SK-MEL-5 (cell line): ENCODE measurements at places on chromosomes 2 and 18. TPM values are rescaled to one million over a fixed set of nuclear protein-coding genes. Genes with fewer than 3 reads are reported as not detected.
A peak's percentile ranks its signal among the peaks of the same experiment; 100 is the strongest.

DNA sequence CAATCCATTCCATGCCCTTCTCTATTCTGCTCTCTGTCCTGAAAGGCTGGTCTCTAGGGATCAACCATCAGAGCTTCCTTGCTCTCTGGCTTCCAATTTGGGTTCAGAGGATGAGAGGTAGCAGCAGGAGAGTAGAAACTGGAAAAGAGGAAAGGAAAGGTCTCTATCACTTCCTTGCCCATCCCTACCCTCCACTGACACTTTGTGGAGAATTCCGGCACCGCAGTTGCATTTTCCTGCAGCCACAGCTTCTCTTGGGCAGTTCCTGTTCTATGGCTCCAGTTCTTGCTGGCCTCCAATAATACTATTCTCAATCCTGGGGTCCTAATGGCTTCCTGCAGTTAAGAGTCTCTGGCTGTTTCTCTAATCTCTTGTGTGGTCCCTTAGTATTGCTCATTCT is 13.3 kb upstream of the IMPACT start:
- DNase-seq, result peak; percentile 67

DNA sequence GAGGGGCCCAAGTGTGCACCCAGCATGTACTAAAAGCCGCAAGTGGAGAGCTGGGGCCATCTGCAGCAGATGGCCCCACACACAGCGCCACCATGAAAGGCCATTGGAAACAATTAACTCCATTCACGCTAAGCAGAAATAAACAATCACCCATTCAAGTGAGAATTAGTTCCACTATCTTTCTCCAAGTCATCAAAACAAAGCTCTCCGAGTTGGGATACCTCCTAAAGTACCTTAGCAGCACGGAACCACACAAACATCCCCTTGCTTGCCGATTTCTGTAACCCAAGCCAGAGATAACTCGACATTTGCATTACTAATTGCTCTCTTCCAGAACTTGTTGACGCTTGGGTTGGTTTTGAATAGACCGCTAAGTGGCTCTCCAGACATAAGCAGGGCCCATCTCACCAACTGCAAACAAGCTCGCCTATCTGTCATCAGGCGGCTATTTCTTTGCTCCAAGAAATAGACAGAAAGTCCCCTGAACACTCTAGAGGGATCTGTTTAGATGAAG is 840.6 kb upstream of the SALL3 start:
- DNase-seq, result no peak

DNA sequence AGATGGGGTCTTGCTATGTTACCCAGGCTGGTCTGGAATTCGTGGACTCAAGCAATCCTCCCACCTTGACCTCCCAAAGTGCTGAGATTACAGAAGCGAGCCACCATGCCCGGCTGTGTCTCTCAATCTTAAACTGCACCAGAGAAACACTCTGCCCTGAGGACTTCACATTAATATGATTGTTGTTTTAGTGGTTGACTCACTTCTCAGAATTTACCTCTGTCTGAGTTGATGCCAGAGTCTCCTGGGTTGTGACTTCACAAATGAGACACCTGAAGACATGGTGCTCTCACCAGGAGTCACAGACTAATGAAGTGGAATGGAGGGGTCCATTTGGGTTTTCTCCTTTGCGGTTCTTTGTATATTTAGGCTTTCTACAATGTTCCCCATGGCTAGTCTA is 61.0 kb upstream of the TGIF1 start:
- no peak for DNase-seq

DNA sequence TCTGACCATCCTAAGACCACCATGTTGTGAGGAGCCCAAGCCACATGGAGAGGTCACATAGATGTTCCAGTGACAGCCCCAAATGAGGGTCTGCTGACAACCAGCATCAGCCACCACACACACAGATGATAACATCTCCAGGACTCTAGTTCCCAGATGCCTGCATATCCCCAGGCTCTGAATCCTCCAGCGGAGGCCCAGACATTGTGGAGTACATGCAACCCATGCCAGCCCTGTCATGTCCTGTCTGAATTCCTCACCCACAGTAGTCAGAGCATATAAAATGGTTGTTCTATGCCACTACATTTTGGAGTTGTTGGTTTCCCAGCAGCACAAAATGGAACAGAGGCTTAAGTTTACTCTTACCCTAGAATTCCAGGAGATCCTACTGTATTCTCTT is 122.0 kb upstream of the SLC35G4 start:
- DNase-seq, result no peak

DNA sequence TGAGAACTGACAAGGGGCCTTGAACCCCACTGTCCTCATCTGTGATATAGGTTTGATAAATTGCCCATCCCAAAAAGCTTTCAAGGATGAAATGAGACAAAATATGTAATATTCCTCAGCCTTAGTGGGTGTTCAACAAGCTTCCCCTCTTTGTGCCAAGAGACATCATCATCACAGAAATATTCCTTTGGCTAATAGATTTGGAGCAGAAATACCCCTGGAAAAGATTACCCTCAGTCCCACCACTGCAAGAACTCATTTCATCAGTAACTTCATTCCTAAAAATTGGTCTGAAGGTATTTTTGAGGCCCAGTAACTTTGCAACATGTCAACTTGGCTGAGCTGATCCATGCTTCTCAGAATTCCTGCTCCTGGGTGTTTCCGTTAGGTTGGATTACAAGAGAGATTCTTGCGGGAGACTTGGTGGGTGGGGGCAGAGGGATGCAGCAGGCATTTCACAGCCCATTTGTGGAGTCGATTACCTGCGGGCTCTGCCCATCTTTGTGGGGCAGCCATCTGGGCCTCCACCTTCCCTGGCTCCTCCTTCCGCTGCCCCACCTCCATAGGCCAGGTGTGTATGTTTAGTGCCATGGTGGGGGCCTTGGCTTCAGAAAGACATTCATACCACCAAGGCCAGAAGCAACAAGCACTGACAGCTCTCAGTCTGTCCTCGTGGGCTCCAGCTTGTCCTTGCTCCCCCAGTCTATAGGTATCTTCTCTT is 263.9 kb downstream of the GLI2 start:
- DNase-seq, result no peak

DSG1 gene
- total RNA-seq, result 0.08 TPM in 1 of 2 replicates, not detected in the other
